ENCODE measurements at places on chromosomes 5 and 9.
A peak's percentile ranks its signal among the peaks of the same experiment; 100 is the strongest.

GRCh38 chr5:72651109-72651508, 143.9 kb upstream of the ZNF366 start:
- no peak for DNase-seq

DNA sequence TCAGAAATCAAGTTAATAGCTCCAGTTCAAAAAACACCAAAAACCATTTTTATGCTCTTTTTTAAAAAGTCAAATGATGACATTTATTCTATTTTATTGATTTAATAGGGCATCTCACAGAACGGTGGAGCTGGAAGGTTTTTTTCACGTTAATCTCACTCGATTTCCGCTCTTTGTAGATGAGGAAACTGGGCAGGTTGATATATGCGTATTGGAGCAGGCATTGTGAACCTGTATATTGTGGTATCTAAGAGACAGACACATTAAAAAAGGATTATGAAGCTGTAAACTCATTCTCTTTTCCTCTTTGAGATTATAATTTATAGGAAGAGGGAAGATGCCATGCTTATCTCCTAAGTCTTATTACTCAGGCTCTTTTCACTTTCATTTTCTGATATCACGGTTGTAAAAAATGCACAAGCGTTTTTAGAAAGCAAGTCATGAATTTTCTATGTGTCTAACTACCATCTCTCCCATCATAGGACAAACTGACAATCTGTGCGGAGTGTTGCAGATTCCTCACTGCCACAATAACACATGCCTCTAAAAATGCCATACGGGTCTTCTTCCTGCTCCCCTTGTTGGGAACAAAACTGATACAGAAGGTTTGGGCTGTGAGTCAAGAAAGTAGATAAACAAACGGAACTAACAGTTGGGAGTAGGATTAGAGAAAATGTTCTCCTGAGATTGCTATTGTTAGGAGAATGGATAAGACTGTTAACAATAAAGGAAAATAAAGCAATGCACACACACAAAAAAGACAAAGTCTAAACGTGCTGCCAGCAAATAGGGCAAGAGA, 1997.7 kb downstream of the MAT2B start:
- no peak for DNase-seq

GRCh38 chr9:132143359-132143758, 18.5 kb upstream of the NTNG2 start:
- DNase-seq: no peak

- peak; percentile 53 for DNase-seq
Observed at GRCh38 chr5:64603676-64604075, 86.6 kb upstream of the SHISAL2B start.

- no peak for DNase-seq
Observed at GRCh38 chr9:85014292-85014691, 344.8 kb downstream of the NTRK2 start.

DNA sequence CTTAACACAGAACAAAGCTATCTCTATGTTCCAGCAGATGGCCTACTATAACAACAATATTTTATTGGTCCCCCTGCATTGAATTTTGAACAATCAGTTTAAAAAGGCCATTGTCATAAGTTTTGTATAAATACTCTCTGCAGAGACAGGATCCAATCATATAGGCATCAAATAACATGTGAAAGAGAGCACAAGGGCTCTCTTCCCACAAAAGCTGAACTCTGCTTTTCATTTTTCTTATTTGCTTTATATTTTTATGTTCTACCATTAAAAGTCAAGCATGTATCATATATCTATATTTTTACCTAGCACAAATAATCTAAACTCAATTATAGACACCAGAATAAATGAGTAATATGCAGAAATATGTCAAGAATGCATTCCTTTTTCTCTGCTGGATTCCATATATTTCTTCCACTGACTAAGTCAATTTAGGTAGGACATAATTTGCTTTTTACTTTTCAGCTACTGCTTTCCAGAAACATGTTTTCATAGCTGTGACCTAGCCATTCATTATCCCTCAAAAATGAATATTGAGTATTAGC, 143.6 kb downstream of the CDH9 start:
- DNase-seq: peak; percentile 4

DNA sequence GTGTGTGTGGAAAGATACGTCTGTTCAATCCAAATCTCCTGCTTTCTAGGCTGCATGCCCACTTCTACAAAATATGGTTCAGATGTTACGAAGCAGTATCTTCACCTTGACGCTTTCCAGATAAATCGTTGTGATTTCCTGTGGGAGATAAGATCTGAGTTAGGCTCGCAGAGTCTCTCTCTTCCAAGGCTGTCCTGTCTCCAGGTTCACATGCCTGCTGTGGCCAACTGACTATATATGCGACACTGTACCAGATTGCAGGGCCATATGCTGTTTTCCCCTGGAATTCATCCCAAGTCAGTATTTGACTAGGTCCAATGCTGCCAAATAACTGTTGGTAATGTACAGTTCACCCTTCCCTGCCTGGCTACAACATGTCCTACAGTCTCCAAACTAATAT, 47.9 kb downstream of the TMEM252 start:
- no peak for DNase-seq

DNA sequence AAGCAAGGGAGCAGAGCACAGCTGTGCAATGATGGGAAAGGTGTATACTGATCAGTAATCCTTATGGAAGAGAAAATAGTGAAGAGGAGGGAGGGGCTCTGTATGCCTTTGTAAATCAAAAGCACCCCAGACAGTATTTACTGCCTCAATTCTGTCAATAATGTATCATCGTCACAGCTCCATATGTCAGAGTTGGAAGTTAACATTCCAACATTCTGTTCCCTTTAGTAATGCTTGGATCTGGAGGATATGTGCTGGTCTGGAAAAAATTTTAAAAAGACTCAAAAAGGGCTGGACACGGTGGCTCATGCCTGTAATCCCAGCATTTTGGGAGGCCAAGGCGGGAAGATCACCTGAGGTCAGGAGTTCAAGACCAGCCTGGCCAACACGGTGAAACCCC, 310.4 kb downstream of the ACTL7B start:
- no peak for DNase-seq

DNA sequence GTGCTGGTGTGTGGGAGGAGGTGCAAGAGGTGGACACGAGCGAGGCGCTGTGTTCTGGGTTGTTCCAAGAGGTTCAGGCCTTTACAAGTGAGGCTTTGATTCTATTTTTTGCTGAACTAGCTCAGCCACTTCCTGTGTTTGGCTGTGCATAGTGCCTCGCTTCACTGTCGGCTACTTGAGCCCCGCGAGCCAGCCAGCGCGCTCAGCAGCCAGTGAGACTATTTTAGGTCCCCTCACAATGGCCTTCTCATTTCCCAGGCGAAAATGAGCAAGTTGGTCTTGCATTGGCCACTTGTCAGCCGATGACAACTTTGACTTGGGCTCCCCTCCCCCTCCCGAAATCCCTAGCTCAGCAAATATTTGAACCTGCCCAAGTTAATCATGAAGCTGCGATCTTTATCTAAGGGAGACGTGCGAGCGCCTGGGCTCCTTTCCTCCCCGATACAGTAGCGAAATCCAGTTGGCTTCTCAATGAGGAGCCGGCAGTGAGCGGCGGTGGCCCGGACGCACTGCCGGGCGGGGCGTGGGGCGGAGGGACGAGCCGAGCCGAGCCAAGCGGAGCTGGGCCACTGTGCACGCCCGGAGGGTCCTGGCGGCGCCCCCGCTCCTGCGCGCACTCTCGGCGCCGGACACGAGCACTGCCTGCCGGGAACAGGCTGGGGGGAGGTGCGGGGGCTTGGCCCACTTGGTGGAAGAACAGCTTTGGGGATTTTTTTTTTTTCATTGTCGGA, 72.6 kb downstream of the PIK3R1 start:
- DNase-seq: peak; percentile 60

DNA sequence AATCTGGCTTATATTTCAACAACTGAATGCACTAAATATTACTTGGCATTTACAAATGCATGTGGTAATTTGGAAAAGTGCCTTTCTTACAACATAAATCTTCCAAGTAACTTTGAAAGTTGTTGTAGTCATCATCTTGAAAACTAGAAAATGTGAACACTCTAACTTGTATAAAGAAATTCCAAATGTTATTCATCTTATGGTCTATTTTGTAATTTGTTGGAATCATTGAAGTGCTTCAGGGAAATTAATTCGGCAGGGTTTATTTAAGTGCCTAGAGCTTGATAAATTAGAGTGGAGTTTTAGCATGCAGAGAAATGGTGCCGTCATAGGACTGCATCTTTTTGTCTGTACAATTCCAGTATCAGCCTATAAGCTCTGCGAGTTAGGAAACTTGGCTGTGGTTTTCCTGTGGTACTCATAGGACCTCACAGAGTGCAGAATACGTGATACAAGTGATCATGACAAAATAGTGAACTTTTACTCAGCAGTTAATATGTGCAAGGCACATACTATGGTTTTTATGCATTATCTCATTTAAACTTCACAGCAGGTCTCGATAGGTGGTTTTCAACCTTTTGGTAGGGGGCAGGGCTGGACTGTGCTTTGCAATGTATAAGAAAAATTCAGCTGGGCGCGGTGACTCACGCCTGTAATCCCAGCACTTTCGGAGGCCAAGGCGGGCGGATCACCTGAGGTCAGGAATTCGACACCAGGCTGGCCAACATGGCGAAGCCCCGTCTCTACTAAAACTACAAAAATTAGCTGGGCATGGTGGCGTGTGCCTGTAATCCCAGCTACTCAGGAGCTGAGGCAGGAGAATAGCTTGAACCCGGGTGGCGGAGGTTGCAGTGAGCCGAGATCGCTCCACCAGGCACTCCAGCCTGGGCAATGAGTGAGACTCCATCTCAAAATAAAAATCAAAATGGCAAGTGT, 79.6 kb downstream of the RAI14 start:
- peak; percentile 29 for DNase-seq

- no peak for DNase-seq
Observed at GRCh38 chr9:137439158-137439714, 1.9 kb downstream of the ENTPD8 start.

DNA sequence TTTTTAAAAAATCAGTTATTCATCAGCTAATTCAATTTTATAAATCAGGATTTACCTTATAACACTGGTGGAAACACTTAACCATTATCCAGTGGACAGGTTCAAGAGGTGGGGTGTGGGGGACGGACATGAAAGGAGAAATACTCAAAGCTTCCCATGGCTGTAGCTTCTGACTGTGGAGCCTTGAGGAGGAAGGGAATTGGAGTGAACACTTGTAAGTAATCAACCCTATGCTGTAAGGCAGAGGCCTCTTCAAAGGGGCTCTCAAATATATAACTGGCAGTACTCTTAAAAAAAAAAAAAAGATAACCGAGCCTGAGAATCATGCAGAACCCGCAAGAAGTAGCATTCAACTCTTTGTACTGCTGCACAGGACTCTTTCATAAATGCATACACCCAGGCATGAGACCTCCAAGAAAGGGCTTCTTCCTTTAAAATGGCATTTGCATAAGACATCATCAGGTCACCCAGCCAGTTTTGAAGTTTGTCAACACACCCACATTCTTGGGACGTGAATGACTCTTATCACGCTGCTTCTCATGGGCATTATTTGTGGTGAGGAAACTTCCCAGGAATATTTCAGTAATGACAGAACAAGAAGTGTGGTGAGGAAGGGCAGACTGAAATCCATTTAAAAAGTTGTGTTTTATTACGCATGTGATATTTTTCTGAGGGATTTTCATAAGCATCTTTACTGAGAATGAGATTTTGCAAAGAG, 8.1 kb downstream of the OSMR start:
- peak; percentile 90 for DNase-seq

DNA sequence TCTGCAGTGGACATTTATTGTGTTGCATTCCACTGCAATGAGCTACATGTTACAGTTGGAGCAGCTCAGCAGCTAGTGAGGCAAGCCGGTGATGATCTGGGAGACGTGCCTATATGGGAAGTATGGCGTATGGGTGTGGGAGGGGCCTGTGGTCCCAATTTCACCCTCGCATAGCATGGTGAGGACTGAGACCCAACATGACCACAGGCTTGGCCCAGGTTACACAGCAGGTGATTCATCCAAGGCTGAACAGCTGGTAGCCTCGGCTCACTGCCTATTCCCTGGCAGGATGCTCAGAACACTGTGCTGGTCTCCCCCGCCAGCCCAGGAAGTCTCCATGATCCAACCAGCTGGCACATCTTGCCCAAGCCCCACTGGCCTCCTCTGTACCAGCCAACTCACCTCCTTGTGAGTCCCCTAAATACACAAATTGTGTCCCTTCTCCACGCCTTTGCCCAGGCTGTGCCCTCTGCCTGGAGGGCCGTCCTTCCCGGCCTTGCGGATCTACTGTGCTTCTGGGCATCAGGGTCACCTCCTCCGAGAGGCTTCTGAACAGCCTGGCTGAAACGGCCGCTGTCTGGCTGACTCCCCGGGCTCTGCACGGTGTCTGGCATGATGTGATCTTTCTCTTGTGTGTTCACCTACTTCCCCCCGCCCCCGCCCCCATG, 81.4 kb downstream of the NSUN2 start:
- DNase-seq: no peak

DNA sequence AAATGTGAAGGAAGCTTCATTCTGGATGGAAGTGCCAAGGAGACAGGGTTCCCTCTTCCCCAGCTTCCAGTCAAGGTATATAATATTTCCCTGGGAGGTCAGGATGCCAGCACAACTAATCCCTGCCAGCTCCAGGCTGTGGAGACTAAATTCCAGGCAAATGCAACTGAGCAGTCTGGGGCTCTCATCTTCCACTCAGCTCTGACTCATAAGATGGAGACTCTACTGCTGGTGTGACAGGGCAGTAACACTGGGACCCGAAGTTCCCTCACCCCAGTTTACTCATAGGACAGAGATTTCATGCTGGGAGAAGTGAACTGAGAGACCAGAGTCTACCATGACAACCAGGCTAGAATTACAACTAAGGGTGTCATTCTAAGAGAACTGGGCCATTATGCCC, 235.4 kb downstream of the FSTL4 start:
- DNase-seq: no peak

DNA sequence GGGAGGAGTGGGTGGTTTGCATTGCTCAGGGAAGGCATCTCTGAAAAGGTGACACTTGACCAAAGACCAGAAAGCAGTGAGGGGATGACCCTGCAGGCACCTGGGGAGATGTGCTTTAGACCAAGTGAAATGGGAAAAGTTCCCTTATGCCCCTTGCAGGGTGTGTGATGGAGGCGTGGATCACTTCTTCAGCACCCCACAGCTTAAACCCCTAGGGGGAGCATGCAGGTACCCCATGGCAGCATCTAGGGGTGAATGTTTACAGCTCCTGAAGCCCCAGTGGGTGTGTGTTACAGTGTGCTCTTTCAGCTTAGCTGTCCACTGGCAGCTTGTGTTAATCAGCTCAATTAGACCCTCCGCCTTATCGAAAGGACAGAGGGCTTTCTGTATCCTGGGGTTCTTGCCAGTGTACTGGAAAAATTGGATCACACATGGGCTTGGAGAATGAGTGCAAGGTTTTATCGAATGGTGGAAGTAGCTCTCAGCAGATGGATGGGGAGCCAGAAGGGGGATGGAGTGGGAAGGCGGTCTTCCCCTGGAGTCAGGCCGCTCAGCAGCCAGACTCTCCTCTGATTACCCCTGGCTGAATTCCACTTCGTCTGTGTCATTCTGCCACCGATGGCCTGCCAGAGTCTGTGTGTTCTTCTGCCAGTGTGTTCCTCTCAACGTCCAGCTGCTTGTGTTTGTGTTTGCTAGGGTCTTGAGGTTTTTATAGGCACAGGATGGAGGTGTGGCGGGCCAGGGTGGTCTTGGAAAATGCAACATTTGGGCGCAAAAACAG, 6.3 kb downstream of the BHMT2 start:
- peak; percentile 30 for DNase-seq
